ENCODE measurements at places on chromosomes 1 and 21.

DNA sequence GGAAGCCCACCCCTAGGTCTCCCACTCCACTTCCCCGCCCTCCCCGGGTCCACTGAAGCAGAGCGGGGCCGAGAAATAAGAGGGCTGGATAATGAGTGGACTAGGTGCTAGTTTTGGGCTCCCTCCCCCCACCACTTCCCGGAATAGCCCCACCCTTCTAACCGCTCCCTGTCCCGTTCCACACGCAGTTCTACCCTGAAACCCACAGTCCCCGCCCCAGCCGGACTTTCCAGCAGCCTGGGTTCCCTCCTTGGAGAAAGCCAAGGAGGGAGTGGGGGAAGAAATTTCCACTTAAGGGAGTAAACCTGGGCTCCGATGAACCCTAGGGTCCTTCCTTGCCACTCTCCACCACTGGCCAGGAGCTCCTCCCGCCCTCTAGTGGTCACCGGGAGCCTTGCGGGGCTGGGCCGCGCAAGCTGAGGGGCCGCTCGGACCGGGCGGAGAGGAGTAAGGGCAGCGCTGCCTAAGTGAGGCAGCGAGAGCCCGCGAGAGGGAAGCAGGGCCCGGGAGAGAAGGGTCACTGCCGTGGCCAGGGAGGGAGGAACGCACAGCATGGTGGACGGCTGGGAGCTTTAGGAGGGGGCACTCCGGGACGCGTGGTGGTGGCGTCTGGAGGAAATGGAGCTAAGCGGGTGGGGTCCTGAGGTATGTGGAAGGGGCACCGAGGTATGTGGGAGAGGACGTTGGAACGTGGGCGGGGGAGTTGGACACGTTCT, 14.3 kb downstream of the THBS3 start:
- DNase-seq, result no peak

- DNase-seq, result no peak
These were observed 58.5 kb upstream of the FGGY start for GRCh38 chr1:59238333-59238934.

DNA sequence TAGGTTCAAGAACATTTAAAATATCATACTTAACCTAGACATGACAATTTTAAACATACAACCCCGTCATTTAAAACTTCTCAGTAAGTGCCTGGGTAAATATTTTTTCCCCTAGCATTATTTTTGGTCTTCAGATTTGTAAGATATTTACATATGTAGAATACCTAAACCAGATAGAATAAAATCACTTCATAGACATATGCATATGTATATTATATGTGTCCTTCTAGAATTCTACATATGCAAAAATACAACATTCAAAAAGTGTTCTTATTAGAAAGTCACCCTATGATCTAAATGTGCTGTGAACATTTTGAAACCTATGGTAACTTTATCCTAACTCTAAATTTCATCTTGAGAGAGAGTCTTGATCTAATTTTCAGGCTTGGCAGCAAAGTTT, 1467.0 kb upstream of the B3GALT2 start:
- no peak for DNase-seq

DNA sequence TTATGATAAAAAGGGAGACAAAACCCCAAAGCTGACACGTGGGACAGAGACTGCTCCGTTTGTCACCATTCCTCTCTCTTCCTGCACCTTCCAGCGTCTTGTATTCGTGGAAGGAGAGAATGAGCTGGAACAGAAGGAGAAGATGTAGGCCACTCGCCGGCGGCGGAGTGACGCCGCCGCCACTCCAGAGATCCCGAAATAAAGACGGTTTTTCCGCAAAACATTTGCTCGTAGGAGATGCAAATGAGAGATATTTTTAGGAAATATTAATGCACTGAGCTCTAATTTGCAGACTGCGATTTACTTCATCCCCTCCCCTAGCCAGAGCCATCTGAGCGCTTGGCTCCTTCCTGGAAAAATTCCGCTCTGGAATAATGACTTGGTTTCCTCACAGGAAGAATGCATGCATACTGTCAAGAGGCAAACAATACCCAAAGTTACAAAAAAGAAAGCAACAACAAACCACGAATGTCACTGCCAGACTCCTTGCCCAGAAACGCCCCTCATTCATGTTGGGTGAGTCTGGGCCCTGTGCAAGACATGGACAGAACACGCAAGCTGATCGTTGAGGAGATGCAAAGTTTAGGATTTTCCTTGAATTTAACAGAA, 18.0 kb upstream of the ADARB1 start:
- no peak for DNase-seq

All from stimulated activated CD4-positive, alpha-beta T cell treated with anti-CD3 and anti-CD28 coated beads, TNF-alpha, amount 100 ng/mL, for 4 hours (primary cell).